Substantia nigra (tissue), 51 donors: ENCODE measurements at places on chromosomes 2 and 18.

DNA sequence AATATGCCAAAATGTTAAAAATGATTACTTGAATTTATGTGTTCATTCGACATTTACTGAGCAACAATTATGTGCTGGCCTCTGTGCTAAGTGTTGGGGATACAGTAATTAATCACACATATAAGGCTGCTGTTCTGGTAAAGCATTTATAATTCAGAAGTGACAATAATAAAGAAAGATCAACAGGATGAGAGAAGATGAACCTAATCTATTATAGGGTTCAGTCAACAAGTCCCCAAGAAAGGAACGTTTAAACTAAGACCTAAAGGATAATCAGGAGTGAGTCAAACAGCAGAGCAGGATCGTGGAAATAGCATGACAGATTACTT lies 60.1 kb upstream of the COX7A2L start:
- no peak for DNase-seq

DNA sequence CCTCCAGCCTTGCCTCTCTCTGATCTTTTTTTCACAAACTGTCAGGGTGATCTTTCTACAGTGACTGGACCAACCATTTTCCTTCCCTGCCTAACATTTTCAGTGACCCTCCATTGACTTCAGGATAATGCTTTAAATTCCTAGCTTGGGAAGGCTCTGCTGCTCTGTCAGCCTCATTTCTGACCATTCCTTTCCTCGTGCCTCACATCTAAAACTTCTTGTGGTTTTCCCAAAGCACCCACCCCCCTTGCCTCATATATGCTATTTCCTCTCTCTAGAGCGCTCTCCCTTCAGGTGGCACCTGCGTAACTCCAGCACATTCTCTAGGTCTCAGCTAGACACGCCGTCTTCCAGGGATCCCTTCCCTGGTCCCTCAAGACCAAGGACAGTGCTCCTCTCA lies 37.2 kb downstream of the DRC1 start:
- DNase-seq = no peak

DNA sequence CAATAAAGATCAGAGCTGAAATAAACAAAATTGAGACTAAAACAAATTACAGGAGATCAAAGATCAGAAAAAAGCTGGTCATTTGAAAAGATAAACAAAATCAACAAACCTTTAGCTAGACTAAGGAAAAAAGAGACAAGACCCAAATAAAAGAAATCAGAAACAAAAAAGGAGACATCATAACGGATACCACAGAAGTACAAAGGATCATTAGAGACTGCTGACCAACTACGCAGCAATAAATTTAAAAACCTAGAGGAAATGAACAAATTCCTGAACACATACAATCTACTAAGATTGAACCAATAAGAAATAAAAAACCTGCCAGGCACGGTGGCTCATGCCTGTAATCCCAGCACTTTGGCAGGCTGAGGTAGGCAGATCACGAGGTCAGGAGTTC lies 33.7 kb downstream of the USP34 start:
- DNase-seq = no peak

GRCh38 chr2:191569025-191569424 lies 108.9 kb upstream of the NABP1 start:
- DNase-seq = no peak

DNA sequence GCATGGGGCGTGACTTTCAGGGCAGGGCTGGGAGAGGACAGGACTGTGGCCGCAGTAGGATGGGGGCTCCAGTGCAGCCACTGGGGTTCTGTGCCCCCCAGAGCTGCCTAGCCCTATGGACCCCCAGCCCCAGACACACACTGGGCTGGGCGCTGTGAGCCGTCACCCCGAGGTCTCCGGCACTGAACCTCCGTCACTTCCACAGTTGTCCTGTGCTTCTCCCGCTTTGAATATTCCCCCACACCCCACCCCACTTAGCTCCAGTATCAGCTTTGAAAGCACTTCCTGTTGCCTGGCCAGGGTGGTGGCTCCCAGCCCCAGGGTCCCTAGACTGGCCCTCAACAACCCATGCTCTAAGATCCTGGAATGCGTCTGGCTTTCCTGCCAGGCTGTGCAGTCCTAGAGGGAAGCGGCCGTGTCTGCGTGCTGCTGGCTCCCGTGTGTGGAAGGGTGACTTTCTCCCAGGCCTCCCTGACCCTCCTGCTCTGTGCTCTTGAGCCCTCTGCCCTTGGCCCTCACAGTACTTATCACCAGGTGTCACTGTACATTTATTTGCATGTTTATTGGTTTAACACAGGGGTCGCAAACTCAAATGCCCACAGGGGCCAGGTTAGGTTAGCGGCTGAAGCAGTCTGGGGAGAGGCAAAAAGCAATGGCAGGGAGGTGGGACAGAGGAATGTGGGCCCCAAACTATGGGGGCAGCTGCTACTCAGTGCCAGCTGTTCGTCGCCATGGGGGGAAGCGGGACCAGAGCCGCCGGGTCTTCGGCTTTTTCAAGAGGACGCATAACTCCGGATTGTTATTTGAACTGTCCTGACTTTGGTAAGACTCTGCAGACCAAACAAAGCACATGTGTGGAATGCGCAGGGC lies 9.9 kb downstream of the OBSL1 start:
- DNase-seq = no peak

- DNase-seq = no peak
These were observed 1460.3 kb downstream of the SUCLG1 start for GRCh38 chr2:82998781-82999180.

- DNase-seq = no peak
These were observed 79.4 kb upstream of the FAM117B start for GRCh38 chr2:202555356-202555755.

DNA sequence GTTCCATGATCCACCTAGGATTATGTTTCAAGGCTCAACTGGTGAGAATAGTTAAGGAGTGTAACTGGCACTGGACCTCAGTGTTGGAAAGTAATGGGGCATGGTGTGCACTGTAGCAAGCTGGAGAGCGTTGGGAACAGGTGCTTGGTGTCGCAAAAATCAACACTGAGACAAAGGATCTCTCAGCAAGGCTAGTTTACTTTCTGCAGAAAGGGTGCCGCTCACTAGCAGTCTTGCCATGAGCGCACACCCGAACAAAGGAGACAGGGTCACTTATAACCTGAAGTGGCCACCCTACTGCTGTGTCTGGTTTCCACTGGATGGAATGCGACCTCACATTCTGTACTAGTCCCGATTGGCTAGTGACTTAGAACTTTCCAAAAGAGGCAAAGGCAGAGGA lies 133.2 kb downstream of the TMEM17 start:
- no peak for DNase-seq

- DNase-seq = no peak
These were observed 194.1 kb downstream of the SMAD7 start for GRCh38 chr18:48756511-48757226.

DNA sequence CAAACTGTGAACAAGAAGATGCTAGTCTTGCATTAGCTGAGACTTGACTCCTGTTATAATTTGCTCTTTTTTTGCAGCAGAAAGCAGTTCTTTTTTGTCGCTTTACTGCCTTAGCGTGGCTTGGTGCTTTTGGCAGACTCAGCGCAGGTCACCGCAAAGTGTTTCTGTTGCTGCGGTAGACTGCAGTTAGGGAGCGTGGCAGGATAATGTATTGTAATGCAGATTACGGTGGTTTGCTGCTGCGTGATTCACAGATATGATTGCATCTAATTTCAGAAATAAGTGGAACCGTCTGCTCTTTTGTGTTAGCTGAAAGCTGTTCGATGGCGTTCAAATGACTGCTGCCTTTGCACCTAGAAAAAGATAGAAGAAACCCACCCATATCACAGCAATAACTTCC lies 131.6 kb upstream of the SATB2 start:
- DNase-seq = no peak

DNA sequence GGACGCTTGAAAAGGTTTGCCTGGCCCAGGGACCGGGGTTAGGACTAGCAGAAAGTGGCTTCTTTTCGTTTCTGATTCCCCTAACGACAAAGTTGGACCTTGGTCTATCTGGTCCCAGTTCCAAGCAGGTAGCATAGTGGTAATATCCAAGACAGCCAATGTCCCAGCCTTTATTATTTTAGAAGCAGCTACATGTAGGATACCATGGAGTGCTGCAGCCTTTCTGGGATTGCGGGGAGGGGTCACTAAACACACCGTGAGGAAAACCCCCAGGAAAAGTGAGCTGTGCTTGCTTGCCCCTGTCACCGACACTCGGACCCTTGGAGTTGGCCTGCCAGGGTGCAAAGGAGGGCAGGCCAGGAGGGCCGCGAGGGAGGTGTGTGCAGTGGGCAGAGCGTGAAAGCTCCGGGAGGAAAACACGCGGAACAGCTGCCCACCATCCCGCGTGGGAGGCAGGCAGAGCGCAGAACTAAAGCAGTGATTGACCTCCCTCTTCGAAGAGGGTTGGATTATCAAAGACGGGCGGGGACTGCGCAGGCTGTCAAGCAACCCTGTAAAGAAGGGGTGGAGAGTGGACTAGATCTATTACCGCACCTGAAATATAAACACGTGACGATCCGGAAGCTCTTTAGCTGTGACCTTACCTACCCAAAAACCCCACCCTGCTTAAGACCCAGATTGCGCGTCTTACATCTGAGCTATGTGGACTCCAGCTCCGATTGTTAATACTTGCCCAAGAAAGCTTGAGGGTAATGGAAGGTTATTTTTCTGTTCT lies 624 bp upstream of the MAP4K3 start:
- DNase-seq = no peak

- DNase-seq = no peak
These were observed 141.5 kb downstream of the B3GNT2 start for GRCh38 chr2:62337403-62337802.

- DNase-seq = no peak
These were observed 119.2 kb downstream of the CACNB4 start for GRCh38 chr2:151979694-151980093.

DNA sequence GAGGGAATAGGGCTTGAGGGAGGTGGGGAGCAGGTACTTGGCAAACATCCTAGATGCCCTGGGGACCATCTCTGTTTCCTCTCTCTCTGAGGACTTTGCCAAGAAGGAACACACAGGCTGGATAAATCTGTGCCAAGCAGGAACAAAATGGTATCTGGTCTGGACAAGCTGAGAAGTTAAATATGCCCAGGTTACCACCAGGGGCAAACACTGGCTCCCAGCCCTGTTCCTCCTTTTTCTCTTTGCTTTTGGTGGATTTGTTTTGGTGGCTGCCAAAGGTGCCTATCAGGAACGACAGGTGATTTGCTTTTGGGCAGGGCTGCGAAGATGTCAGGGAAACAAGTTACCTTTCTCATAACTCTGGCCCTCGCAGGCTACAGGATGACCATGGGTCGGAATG lies 227.5 kb upstream of the SMAD2 start:
- no peak for DNase-seq

GRCh38 chr18:11411048-11411447 lies 198.3 kb upstream of the SLC35G4 start:
- no peak for DNase-seq

DNA sequence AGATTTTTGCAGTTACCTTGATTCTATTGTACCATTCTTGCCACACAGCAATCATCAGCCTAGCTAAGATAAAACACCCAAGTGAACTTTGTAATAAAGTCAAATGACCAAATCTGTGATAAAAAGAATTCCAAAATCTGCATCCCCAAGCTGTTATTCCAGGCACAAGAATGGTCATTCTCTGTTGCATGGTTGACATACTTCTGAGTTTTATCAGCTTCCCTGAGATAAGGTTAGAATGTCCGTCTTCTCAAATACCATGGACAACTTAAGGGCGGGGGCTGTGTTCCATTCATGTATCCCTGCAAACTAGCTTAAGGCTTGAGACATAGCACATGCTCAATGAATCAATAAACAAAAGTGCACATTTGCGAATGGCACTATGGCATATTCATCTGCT lies 8.1 kb upstream of the BMP10 start:
- DNase-seq = no peak

DNA sequence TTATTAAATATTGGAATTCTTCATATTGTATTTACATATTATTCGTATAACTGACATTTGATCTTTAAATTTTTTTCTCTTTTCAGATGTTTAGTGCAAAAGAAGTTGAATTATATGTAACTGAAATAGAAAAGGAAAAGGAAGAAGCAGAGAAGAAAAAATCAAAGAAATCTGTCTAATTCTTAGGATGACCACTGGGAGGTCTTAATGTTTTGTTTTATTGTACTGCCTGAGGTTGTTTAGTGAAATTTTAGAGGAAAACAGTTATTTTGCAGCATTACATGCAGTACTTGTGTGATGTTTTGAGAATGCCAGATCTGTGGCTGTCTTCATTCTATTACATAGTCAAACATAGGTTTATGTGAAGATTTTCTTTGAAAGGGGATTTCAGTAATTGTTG lies 34.0 kb upstream of the TAF4B start:
- no peak for DNase-seq

DNA sequence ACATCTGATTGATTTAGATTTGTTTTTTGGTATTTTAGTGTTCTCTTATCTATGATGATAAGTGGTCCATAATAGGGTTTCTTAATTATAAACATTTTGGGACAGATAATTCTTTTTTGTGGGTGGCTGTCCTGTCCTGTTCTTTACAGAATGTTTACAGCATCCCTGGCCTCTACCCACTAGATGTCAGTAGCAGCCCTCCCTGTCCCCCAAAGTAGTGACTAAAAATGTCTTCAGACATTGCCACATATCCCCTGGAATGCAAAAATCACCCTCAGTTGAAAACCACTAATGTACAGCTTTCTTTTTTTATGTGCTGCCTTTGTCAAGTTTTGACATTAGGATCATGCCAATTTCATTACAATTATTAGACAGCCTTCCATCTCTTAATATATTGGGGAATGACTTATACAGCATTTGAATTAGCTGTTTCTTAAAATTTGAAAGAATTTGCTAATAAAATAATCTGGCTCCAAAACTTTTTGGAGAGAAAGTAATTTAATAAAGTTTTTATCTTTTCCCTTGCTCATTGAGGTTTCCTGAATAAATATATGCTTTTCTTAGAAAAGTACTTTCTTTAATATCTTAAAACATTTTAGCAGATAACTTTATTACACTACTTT lies 19.5 kb downstream of the WIPF1 start:
- DNase-seq = no peak

DNA sequence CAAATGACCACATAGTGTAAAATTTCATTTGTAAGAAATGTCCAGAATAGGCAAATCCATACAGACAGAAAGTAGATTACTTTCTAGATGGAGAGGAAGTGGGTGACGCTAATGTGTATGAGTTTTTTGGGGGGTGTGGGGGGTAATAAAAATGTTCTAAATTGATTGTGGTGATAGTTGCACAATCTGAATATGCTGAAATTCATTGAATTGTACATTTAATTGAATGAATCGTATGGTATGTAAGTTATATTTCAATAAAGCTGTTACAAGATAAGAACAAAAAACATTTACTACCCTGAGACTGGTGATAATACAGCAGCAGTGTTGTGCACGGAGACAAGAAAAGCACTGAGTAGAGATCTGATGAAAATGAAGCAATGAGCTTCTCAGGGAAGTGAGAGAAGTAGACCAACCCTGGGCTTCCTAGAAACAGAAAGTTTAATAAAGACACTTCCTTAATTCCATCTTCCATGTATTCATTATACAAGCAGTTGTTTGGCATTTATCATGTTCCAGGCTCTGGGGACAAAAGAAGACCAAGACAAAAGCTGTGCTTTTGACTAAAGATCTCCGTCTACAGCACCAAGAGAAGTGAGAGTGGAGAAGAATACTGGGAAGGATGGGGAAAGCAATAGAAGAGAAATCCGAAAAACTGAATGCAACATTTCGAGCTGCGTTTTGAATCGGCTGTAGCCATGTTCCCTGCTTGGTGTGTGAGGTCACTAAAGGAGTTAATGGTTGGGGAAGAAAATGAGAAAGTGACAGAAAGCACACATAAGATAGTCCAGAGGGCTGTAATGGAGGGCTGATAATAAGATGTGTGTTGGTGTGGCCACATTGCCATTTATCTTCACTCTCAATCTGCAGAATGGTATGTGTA lies 1.8 kb upstream of the PDE11A start:
- no peak for DNase-seq
